ENCODE measurements at places on chromosomes 5 and 9.

- no peak for DNase-seq
Observed at GRCh38 chr9:113964495-113965170, 88.5 kb downstream of the ZNF618 start.

- peak; percentile 62 for DNase-seq
Observed at GRCh38 chr5:60972231-60972630, 27.2 kb downstream of the NDUFAF2 start.

DNA sequence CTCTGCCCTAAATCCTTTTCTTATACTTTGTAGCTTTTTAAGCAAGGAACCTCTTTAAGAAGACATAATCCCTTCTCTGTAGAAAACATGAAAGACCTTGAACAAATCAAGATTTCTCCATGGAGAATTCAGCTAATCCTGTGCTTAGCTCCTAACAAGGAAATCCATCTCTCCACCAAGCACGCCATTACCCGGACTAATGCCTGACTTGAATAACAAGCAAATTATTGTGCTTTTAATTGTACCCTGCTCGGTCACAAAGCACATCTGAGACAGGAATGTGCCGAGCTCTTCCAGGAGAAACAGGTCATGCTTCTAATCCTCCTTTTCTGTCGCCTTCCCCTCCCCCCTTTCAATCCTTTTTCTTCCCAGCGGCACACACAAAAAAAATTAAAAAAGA, 141.3 kb downstream of the PSAT1 start:
- no peak for DNase-seq

DNA sequence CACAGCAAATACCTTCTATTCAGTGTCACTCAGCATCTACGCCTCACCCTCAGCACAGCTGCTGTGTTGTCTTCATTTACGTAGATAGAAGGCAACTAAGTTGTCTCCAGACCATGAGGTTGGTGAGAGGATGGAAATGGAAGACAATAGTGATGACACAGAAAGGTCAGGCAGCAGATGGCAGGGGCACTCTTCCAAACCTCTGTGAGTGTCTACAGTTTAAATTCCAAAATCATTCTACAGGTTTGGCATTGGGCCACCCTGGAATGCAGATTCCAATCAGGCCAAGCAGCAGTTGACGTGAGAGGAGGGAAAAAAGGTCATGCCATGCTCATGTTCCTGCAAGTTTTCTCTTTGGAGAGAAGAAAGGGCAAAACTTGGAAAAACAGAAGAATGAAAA, 68.7 kb upstream of the ADAMTSL1 start:
- no peak for DNase-seq

DNA sequence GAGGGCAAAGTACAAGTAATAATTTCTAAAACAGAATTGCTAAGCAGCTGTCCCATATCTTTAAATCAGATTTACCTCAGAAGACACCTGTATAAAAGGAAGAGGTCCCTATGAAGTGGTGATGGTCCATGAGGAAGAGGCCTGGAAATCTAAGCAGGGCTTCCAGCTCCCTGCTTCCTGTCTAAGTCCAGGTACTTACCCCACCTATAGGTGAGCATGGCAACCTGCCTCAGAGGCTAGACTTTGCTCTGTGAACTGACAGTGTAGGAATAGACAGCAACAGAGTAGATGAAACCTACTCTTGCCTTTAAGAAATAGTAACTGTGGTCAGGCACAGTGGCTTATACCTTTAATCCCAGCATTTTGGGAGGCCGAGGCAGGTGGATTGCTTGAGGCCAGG, 55.8 kb upstream of the ARRDC3 start:
- DNase-seq, result no peak

GRCh38 chr5:169164481-169164925, 136.4 kb downstream of the SLIT3 start:
- no peak for DNase-seq

DNA sequence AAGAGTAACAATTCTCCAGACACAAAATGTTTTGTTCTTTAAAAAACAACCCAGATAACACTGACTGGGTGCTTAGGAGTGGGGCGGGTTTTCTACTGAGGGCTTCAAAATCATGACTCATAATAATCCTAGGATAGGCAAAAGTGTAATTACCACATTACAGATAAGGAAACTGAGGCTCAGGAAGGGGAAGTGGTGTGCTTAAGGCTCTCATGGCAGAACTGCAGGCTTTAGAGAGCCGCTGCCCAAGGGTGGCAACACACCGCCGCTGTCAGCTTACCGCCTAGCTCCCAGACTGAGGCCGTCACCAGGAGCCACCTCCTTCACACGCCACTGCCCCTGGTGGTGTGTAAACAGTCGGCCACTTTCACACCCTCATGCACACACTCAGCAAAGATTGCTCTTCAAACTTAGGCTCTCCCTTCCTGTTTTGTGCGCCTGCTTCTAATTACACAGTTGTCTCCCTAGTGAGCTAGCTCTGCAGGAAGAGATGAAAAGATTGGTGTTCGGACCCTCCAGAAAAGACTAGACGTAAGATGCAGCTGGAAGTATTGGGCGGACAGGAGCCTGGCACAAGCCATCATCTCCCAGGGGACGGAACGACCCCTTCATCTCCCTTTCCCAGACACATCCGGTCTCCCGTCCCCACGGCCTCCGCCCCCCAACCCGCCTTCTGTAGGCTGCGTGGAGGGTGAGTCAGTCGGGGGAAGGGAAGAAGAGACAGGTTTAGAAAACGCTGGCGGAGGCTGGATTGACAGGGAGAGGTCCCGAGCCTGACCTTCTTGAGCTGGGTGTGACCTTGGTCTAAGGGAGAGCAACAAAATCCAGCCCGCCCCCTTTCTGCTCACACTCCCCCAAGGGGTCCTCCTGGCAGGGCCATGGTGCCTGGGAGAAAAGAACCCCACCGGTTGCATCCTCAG, 162.7 kb downstream of the SYK start:
- peak; percentile 69 for DNase-seq

DNA sequence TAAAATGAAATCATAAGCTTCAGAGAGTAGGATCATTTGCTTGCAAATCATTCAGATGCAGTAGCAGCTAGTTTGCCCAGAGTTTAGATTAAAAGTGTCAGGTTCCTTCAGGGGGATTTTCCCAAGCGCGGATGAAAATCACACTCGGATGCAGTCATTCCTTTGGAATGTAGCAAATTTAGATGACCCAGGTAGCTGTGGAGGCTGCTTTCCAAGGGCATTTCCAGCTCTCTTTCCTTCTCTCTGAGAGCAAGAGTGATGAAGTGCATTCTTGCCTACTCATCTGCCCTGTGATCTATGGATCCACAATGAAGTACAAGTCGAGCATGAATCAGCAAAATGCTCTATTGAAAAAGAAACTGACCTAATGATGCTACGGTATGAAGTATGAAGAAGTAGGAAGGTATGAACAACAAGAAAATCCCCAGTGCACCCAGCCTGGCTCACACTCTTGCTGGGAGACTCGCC, 200.2 kb downstream of the PLK2 start:
- DNase-seq, result no peak

DNA sequence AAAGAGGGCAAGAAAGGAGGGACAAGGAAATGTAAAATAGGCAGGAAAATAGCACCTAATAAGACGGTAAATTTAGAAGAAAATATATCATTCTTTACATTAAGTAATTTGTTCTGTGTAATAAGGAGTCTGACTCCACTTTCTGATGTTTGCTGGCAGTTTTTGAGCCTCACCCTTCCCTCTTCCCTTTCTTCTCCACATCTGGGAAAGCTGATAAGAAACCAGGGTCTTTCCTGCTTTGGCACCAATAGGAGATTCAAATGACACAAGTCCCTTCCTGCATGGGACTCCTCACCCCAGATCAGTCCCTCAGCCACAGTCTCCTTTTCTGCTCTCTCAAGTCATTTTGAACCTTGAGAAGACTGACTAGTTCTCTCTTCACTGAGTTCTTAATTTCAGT, 31.2 kb upstream of the LECT2 start:
- no peak for DNase-seq

GRCh38 chr5:67315082-67315989, 118.7 kb upstream of the CD180 start:
- DNase-seq, result no peak

DNA sequence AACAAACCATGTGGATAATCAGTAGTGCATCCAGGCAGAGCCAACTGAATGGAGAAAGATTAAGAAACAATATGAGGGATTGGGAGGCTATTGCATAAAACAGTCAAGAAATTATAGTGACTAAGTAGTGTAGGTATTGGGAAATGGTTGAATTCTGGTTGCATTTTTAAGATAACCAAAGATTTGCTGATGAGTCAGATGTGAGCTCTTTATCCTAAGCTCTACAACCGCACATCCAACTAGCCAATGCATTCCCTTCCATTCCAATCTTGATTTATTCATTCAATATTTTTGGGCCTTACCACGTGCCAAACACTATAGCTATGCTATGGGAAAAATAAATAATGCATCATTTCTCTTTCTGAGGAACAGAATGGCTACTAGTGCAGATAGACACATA, 524.5 kb upstream of the RGMB start:
- DNase-seq, result no peak

DNA sequence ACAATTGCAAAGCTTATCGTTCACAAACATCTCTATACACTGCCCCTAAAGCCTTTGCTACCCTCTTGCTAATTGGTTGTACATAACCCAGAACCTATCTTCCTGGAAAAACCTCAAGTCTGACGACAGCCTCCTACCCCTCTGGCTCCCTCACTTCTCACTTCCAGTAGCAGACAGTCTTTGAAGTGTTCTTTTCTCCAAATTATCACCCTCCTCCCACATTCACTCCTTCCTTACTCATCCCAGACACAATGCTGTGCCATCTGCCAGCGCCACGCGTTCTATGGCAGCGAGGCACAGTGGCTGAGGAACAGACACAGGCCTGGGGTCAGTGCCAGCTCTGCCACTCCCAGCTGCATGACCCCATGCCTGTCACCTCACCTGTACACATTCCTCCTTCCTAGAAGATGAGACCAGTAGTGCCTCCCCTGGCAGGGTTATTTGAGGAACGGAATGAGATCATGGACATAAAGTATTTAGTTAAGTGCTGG, 27.7 kb downstream of the CLTA start:
- DNase-seq, result peak; percentile 58

DNA sequence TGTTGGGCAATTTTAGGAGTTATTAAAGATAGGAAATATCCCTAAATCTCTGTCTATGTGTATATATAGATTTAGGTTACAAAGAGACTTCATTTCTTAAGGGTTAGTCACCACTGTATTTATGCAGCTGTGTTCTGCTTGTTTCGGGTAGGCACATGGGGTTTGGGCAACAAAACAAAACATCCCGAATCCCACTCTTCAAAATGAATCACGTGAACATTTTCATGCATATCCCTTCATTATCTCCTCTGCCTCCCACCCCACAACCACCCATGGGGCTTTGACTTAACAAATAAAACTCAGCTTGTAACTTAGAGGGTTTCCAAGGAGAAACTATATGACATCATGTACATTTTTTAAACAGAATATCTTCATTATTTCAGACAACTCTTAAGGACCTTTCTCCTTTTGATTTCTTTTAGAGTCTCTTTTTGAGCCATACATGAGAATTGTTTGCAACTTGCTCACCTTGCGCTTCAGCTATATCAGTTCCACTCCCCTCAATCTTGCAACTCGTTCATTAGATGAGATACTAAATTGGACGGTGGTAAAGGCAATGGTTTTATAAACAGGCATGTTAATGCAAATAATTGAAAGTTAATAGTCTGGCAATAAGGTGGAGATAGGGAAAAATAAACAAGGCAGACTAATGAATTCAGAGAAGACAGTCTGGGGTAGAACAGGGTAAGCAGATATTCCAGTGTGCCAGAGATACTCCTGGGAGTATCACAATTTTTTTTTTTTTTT, 136.7 kb downstream of the CD180 start:
- no peak for DNase-seq

- DNase-seq, result no peak
Observed at GRCh38 chr9:82665324-82665723, 397.6 kb downstream of the RASEF start.

DNA sequence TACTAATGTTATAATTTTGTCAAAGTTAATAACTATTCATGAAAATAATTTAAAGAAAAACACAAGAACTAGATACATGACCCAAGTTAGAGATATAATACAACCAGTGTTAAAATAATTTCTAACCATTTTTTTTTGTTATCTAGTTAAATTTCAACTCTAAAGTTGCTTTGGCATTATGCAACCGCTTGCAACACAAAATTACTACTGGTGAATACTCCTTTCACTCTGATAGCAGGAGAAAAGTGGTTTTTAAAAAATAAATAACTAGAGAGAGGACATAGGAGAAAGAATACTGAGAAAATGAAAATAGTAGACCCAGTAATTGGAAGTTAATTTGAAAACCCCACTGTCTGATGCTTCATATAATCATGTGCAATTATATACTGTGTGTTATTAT, 622.4 kb upstream of the GRIN3A start:
- no peak for DNase-seq

GRCh38 chr5:18314192-18314778, 680.0 kb downstream of the TAF11L14 start:
- DNase-seq, result peak; percentile 2

GRCh38 chr5:157113002-157113401, 4.2 kb upstream of the HAVCR2 start:
- peak; percentile 39 for DNase-seq

DNA sequence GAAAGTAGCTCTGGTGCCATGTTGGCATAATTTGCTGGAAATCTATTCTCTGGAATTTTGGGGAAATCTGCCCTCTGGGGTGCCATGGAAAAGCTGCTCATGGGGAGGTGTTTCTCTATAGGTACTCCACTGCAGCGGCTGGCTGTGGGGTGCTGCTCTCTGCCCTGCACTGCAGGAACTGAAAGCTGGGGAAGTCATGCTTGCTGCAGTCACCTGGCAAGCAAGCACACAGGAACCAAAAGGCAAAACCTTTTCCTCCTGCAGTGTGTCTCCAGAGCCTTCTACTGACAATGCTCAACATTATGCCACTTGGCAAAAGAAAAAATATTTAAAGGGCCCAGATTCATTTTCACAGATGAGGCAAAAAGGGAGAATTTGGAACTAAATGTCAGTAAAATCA, 25.8 kb upstream of the CARNMT1 start:
- DNase-seq, result no peak

- DNase-seq, result peak; percentile 48
Observed at GRCh38 chr9:127455324-127455992, 4.1 kb downstream of the LRSAM1 start.

GRCh38 chr9:32574858-32575257, 1.9 kb upstream of the NDUFB6 start:
- DNase-seq, result no peak

DNA sequence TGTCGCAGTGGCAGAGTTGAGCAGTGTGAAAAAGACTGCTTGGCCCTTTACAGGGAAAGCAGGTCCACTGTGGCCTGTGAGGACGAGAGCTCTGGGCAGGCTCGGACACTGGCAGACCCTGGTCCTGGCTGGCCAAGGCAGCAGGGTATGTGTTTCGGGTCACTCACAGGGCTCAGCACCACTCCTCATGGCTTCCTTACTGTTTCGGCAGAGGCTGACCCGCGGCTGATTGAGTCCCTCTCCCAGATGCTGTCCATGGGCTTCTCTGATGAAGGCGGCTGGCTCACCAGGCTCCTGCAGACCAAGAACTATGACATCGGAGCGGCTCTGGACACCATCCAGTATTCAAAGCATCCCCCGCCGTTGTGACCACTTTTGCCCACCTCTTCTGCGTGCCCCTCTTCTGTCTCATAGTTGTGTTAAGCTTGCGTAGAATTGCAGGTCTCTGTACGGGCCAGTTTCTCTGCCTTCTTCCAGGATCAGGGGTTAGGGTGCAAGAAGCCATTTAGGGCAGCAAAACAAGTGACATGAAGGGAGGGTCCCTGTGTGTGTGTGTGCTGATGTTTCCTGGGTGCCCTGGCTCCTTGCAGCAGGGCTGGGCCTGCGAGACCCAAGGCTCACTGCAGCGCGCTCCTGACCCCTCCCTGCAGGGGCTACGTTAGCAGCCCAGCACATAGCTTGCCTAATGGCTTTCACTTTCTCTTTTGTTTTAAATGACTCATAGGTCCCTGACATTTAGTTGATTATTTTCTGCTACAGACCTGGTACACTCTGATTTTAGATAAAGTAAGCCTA, 15.7 kb downstream of the SQSTM1 start:
- DNase-seq, result peak; percentile 66

All from activated CD4-positive, alpha-beta T cell treated with anti-CD3 and anti-CD28 coated beads, Interleukin-10, Interleukin-2, amounts not matched to agents 100 ng/mL and 50 ng/mL, durations not matched to agents 16 hours and 8 hours (primary cell).